ENCODE measurements at places on chromosomes 6 and 20.

- peak; percentile 28 for DNase-seq
These were observed 778 bp upstream of the LOC128125822 start for GRCh38 chr6:63571361-63572043.

- DNase-seq = no peak
These were observed 5.4 kb downstream of the DCDC2 start for GRCh38 chr6:24352434-24352833.

DNA sequence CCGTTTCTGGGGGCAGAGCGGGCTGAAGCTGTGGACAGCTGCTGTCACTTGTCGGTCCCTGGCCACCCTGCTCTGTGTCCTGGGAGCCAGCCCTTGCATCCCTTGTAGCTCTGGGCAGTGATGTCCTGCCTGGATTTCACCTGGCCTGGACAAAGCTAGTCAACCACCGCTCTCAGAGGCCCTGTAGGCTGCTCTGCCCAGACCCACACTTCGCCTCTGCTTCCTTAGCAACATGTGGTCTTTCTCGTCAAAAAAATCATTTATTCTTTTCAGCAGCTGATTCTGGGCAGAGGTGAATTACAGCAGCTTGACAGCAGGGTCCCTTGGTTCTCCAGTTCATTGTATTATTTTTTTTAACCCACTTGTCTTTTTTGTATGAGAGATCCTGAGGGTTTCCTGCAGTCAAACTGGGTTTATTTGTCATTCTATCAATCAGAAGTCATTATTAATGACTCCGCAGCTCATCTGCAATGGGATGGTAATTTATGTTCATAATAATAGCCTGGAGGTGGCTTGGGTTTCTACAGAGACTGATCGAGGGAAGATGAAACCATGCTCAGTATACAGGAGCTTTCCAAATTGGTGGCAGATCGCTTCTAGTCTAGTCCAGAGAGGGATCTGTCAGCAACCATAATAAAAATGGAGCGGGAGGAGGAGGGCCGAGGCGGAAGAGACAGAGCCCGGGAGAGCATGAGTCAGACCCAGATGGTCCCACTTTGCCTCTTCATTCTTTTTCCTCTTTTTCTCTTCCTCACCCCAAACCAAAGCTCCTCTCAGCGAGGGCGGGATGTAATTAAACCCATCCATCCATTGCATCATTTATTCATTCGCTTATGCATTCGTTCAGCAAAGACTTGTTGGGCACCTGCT is 22.4 kb downstream of the EDN3 start:
- peak; percentile 2 for DNase-seq

DNA sequence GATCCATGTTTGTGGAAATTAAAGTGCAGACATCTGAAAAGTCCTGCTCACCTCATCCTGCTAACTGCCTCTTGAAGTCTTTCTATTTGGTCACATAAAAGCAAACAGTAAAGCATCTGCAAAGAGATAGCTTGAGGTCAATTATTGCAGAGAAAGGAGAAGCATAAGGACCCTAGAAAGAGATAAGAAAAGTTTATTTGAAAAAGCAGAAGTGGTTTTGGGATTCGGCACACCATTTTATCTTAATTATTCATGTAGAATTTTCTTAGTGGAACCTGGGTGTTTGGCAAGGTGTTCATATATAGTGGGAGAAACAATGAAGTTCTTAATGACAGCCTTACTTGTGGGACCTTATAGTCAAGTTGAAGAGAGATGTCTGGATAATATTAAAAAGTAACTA is 280.8 kb downstream of the CENPW start:
- no peak for DNase-seq

GRCh38 chr20:13340088-13340487 is 119.0 kb downstream of the ISM1 start:
- DNase-seq = peak; percentile 16

DNA sequence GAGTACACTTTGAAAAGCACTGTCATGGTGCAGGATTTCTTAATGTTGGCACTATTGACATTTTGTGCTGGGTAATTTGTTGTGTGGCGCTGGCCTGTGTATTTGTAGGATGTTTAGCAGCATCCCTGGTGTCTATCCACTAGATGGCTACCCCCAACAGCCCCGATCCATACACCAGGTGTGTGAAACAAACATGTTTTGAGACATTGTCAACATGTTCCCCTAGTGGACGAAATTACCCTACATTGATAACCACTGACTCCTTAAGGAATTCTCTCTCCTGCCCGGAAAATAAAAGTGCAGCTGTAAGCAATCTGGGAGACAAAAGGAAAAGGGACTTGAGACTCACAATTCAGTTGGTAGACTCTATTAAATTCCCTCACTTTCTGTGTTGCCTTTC is 52.6 kb upstream of the TMEM200A start:
- no peak for DNase-seq

Data from suppressor macrophage treated with lipopolysaccharide for 1 hour (primary cell).